Hematopoietic multipotent progenitor cell treated with erythropoietin and hydrocortisone succinate and interleukin-3 and kit ligand, for 4 days (in vitro differentiated cells): ENCODE measurements at places on chromosomes 5 and 9.

DNA sequence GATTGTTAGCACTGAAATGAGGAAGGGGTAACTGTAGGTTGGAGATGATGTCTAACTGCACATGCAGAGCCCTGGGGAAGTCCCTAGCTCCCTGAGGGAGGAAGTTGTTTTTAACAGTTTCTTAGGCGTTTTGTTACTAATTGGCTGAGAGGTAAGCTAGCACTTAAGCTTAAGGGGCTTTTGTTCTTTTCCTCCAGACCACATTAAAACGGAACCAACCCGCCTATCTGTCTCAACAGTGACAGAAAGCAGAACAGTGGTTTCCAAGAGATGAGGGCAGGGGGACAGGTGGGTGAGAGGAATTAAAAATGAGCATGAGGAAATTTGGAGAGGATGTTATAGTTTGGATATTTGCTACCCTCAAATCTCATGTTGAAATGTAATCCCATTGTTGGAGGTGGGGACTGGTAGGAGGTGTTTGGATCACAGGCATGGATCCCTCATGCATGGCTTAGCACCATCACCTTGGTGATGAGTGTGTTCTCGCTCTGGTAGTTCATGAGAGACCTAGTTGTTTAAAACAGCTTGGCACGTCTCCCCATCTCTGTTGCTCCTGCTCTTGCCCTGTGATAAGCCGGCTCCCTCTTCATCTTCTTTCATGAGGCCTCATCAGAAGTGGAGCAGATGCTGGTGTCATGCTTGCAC is 38.9 kb downstream of the LYRM7 start:
- peak; percentile 91 for DNase-seq

GRCh38 chr9:32234451-32234850 is 150.0 kb upstream of the ACO1 start:
- DNase-seq, result no peak

DNA sequence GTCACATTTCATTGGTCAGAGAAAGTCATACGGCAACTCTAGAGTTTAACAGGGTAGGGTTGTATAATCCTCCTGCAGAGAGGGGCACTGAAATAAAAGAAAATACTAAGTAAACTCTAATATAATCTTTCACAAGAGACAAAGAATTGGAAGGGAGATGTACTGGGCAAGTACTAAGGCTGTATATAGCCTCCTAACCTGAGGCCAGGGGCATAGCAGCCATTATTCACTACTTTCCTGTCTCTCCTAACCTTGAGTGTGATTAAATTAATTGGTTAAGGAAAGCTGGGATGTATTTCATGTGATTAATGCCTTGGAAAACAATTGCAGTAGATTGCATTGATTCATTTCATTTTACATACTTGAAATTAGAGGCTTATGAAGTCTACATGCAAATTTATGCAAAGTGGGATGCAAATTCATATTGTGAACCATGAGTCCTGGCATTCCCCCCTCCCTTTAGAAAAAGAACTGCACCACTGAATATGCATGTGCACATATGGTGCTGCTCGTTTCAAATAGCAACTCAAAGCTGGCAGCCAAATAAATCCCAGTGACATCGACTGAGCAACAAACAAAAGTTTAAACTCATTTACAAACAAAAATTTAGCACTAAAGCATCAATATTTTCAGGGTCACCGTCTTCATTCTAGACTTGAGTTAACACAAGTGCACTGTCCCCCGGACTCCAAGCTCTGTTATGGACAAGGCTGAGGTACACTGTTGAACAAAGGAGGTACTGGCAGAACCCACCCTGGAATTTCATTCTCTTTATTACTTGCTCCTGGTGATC is 70.0 kb downstream of the DMAC1 start:
- no peak for DNase-seq

DNA sequence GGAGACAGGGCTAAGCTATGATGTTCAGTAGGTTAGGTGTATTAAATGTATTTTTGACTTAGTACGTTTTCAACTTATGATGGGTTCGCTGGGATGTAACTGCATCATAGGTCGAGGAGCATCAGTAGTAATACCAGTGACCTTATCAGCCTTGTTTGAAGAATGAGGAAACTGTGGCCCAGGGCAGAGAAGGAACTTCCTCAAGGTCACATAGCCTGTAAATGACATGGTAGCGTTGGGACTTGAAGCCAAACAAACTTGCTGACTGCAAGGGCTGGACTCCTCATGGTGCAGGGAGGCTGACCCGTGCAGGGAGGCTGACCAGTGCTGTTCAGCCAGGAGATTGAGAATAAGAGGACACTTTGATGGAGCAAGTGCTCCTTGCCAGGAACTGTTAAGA is 21.3 kb upstream of the PTPN3 start:
- peak; percentile 47 for DNase-seq

- DNase-seq, result no peak
Observed at GRCh38 chr5:140041099-140041491, 2.0 kb downstream of the NRG2 start.

GRCh38 chr5:96083361-96083881 is 121.8 kb upstream of the ELL2 start:
- DNase-seq, result peak; percentile 62

- DNase-seq, result peak; percentile 86
Observed at GRCh38 chr9:99052815-99053715, 51.8 kb upstream of the TGFBR1 start.

DNA sequence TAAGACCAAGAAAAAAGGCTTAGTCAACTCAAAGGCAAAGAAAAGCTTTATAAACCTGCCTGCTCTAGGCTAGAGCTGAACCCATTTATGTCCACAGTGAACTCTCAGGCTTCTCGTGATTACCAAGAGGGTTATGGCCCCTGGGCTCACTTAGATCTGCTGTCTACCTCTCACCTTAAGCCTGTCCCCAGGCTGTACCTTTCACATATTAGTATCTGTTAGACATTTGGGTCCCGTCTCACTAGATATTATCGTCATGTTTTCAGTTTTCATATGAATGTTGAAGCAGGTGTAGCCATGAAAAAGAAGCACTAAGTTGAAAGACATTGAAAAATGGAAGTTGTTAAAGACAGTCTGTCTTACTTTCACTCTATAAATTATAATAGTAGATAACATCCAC is 75.2 kb upstream of the COX7C start:
- DNase-seq, result no peak

- DNase-seq, result no peak
Observed at GRCh38 chr5:170416526-170416925, 27.4 kb upstream of the KCNMB1 start.

DNA sequence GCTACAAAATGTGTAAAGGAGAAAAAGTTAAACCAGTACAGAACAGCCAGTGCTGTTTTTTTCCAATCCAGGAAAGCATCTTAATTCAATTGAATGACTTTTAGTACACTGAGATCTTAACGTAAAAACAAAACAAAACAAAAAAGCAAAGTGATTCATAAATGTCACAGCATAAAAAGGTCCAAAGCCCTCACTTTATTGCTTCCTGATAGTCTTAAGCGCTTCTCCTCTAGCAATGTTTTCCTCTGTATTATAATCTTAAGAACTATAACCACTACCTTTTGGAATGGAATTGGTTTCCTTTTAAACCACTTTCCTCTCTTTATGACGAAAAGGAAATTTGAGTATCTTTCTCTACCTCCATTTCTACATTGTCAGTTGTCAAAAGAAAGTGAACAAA is 91.4 kb downstream of the SEMA5A start:
- no peak for DNase-seq

- peak; percentile 91 for DNase-seq
Observed at GRCh38 chr9:107784235-107784958, 294.8 kb upstream of the KLF4 start.

GRCh38 chr5:58933891-58934628 is 351.2 kb downstream of the RAB3C start:
- DNase-seq, result peak; percentile 20

DNA sequence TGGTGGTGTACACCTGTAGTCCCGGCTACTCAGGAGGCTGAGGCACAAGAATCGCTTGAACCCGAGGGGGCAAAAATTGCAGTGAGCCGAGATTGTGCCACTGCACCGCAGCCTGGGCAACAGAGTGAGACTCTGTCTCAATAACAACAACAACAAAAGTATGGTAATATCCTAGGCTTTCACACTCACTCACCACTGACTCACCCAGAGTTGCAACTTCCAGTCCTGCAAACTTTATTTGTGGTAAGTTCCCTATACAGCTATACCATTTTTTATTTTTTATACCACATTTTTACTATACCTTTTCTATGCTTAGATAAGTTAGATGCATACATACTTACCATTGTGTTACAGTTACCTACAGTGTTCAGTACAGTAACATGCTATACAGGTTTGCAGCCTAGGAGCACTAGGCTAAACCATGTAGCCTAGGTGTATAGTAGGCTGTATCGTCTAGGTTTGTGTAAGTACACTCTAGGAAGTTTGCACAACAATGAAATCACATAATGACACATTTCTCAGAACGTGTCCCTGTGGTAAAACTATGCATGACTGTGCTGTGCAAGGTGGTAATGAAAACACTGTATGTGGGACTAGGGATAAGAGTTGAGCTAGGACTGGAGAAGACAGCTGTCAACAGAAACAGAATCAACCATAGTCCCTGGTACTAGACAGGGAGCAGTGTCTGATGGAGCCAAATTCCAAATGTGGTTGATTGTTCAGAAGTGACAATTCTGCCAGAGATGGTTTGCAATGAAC is 109.5 kb upstream of the RAD23B start:
- DNase-seq, result no peak

DNA sequence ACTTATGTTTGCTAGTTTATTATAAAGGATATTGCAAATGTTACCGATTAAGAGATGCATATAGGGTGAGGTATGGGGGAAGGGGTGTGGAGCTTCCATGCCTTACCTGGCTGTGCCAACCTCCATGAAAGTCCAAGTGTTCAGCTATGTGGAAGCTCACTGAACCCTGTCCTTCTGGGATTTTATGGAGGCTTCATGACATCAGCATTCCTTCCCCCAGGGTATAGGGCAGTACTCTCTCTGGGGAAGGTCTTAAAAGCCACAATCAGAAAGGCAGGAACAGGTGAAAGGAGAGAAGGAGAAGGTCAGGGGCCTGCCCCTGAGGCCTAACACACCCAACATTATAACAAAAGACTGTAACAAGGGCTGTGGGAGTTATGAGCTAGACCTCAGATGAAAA is 592.6 kb downstream of the PDE4D start:
- no peak for DNase-seq

- DNase-seq, result no peak
Observed at GRCh38 chr5:167916261-167916691, 375.2 kb upstream of the WWC1 start.

DNA sequence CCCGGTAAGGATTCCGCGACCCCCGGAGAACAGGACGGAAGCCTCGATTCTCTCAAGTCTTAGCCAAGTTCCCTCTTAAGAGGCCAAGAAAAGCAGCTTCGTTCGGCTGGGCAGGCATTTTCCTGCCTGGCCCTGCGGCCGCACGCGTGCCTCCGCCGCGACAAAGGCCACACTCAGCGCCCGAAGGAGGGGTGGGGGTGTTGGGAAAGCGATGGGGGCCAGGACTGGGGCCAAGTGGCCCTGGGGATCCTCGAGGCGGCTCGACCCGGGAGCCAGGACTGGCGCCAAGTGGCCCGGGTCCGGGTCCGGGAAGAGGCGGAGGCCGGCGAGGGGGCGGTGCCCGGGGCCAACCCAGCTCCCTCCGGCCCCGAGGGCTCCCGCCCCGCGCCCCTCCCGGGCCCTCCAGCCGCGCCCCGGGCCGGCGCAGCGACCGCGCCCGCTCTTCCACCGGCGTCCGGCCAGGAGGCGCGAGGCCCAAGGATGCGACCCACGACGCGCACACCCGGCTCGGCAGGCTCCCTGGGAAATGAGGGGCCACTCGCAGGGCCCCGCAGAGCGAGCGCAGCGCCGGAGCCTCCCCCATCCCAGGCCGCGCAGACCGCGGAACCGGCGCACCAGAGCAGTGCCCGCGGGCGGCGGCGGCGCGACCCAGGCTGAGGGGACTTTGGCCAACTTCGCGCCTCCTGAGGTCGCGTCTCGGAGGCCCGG is 756 bp downstream of the VAV2 start:
- peak; percentile 31 for DNase-seq

DNA sequence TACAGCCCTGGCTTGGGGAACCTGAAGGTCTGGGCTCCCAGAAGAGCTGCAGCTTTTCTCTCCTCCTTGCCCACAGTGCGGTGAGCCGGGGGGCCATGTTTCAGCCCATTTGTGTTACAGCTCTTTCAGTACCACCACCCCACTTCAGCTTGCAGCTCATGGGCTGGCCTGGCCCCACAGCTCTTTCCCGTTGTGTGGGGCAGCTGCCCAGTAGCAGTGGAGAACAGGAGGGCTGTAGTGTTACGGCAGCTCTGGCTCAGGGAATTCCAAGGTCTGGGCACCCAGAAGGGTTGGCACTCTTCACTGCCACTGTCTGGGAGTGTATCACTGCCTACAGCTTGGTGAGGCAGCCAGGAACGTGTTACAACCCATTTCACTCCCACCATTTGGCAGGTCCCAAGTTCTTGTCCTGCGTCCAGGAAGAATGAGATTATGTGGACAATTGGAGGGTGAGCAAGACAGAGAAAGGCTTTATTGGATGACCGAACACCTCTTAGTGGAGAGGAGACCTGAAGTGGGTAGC is 390.5 kb downstream of the KDM4C start:
- no peak for DNase-seq

DNA sequence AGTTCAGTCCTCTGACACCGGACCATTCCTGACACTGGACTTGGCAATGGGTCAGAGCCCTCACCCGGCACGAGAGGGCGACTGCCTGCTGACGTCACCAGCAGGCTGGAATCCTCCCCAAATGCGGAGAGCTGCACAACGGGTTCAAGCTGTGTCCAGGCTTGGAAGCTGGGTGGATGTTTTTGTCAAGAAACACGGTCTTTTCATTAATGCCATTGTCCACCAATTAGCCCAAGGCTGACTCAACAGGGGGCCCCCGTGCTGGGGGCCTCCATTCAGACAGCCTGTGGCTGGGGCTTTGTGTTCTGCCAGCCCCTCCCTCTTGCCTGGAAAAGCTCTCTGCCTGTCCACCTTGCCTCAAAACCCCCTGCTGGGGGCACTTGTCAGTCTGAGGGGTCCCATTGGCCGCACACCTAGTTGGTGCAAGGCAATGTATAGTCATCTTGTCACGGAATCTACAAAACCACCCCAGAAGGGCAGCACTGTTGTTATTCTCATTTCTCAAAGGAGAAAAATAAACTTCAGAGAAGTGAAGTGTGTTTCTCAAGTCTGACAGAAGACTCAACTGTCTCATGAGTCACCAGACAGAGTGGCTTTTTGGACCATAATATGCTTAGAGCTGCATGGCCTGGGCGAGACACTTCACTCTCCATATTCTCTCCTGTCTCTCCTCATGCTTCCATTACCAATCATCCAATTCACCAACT is 24.6 kb downstream of the NDUFA8 start:
- DNase-seq, result no peak

DNA sequence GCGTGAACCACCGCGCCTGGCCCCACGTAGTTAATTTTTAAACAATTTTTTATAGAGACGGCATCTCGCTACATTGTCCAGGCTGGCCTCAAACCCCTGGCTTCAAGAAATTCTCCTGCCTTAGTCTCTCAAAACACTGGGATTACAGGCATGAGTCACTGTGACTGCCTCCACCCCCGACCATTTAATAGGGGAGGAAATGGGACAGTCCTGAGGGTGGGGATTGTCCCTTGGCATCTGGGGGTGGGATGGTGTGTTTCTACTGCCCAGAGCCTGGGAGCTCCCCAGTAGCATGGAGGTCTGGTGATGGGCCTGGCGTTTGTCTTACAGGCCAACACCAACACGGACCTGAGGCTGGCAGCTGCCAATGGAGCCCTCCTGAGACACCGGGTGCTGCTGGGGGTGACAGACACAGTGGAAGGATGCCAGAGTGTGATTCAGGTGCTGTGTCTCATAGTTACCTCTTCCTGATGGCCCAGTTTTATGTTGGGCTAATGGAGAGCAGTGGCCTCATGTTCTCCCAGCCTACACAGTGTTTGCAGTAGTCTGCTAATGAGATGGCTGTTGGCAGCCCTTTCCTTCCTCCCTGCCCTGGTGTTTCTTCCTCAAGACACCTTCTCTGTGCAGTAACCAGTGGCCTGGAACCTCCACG is 22.5 kb downstream of the TMEM268 start:
- DNase-seq, result no peak
